ENCODE measurements at places on chromosomes 5 and 9. TPM values are rescaled to one million over a fixed set of nuclear protein-coding genes. Genes with fewer than 3 reads are reported as not detected.

WNK2 gene
- total RNA-seq: 0.22 TPM

FBP1 gene
- 0.42 TPM for total RNA-seq

FOXD1 gene
- not detected for total RNA-seq

SLC25A48 gene
- not detected for total RNA-seq

TMEM38B gene
- 10.6 TPM for total RNA-seq

DOCK8 gene
- 219 TPM for total RNA-seq

MCIDAS gene
- not detected for total RNA-seq

TNC gene
- not detected for total RNA-seq

ARID3C gene
- total RNA-seq: not detected

CCDC112 gene
- 2.3 TPM for total RNA-seq

OR2S2 gene
- total RNA-seq: not detected

FAM221B gene
- not detected for total RNA-seq

HSPA9 gene
- total RNA-seq: 276 TPM

INSYN2B gene
- total RNA-seq: not detected

CDKN2B-AS1 gene
- 0.99 TPM for total RNA-seq

PCDHA9 gene
- total RNA-seq: not detected

MEGF10 gene
- not detected for total RNA-seq

C5orf52 gene
- total RNA-seq: not detected

NDUFA8 gene
- 10.7 TPM for total RNA-seq

IFNA7 gene
- not detected for total RNA-seq

ENTPD2 gene
- not detected for total RNA-seq

PCDHGA6 gene
- total RNA-seq: not detected

ZNF354C gene
- 4.5 TPM for total RNA-seq

PGM5 gene
- total RNA-seq: not detected

NUDT12 gene
- not detected for total RNA-seq

KCNV2 gene
- not detected for total RNA-seq
